ENCODE measurements at places on chromosomes 3 and 15.

- DNase-seq, result peak; percentile 4
Measured at GRCh38 chr3:42273361-42273760, 7.4 kb upstream of the CCK start.

- no peak for DNase-seq
Measured at GRCh38 chr15:65100442-65100841, 14.6 kb downstream of the UBAP1L start.

- DNase-seq, result no peak
Measured at GRCh38 chr3:174016186-174016585, 618.6 kb downstream of the NLGN1 start.

DNA sequence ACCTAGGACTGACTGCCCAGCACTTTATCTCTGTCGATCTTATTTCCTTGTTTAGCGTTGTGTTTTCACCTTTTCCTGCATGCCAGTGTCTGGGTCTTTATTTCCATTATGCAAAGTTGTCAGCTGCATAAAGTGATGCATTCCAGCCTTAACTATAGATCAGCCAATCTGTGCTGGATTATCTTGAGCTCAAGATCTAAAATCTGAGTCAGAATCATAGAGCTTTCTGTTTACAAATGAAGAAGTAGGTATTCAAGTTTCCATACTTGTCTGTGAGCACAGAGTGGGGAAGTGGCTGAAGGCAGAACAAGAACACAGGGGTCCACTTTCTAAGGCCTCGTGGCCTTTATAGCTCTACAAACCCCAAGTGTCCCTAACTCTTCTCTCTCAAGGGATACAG lies 82.4 kb upstream of the PLCL2 start:
- DNase-seq, result no peak

GRCh38 chr3:11774296-11774877 lies 72.3 kb downstream of the TAMM41 start:
- DNase-seq, result peak; percentile 26

- DNase-seq, result no peak
Measured at GRCh38 chr15:80514071-80514780, 110.0 kb downstream of the ARNT2 start.

DNA sequence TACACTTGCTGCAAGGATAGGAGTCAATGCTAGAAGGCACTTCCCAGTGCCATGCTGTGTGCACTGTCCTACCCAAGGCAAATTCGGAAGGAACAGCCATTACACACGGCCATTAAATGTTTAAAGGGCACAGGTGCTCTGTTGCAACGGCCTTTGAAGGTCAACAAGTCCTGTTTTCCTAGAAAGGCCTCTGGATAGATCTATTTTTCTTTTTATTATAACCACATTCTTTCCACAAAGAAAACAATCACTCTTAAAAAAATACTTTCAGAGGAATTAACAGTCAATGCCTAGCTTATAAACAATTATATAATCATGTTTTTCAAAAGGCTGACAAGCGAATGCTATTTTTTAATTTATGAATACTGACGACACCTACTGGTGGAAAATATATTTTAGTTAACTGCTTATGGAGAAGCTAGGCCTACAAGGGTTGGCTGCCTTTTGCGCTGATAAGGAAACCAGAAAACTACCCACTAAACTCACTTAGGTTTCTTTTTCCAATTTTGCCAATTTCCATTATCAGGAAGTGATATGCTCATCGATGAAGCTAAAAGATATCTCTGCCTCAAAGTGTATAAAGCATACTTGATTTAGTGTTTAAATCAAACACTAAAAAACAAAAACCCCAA lies 2.4 kb downstream of the ARHGEF3 start:
- peak; percentile 89 for DNase-seq

DNA sequence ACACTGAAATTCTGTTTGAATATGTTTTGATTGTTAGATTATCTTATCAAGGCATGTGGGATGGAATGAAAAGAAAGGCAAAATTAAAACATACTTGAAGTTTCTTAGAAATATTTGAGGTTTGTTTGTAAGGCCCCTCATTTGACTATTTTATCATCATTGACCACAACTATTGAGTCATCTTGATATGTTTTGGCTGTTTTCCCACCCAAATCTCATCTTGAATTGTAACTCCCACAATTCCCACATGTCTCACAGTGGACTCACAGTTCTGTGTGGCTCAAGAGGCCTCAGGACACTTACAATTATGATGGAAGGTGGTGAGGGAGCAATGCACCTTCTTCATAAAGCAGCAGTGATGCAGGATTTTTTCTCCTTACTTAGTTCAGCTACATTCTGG lies 917.1 kb downstream of the PLOD2 start:
- no peak for DNase-seq

- DNase-seq, result no peak
Measured at GRCh38 chr3:169303660-169304059, 359.9 kb downstream of the MECOM start.

DNA sequence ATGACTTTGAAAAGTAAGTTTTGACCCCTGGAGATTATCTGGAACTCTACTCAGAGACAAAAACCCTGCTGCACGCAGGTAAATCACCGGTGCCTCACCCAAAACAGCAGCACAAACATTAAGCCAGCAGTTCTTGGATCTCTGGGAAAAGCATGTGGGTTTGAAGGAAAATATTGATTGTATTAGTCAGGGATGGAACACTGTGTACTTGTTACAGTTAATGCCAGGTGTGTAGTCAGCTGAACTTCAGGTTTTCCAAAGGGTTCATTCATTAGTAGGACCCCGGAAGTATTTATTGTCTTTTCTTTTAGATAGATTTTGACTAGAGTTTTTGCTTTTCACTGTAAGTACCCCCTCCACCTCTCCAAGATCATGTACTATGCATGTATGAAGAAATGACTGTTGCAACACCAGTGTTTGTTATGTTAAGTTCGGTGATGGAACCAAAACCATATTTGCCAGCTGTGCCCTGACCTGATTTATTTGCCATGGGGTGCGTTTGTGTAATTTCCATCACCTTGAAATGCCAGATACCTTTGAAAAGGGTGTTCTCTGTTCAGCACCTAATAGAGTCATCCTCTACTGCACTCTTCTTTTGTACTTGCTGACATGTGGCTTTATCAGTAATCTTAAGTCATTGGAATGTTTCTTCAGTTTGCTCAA lies 14.5 kb downstream of the ARHGEF26 start:
- no peak for DNase-seq

GRCh38 chr15:74889883-74890664 lies at the start of gene MPI:
Gene MPI, plus strand, starts transcription at chr15:74890042. Its CDS starts 32 bp downstream, at chr15:74890074.
- DNase-seq, result peak; percentile 83

- DNase-seq, result no peak
Measured at GRCh38 chr3:152769523-152769922, 65.4 kb upstream of the P2RY1 start.

- DNase-seq, result no peak
Measured at GRCh38 chr3:189490749-189491148, 140.4 kb upstream of the TP63 start.

DNA sequence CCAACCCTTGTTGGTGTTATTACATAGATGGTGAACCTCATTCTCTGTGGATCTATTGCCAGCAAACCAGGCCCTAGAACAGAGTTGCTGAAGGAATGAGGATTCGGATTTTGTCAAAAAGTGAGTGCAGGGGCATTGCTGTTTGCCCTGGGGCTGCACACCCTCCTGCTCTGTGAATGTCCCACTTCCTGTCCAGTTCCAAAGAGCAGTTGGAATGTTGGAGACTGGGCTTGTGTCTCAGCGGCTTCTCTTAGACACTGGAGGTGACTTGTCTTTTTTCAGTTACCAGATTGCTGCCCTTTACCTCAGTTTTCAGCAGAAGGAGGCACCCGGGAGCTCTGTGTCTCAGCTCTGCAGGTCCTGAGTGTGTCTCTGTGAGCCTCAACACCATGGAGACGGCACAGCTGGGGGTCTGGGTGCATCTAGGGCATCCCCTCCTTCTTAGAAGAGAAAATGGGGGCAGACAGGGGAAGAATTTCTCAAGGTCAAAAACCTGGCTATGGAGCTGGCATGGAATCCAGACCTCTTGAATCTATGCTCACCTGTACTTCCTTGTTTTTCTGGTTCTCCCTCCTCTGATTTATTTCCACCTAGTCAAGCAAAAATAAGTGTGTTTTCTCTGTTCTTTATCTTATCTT lies 46.3 kb downstream of the LIMD1 start:
- no peak for DNase-seq

GRCh38 chr3:62226601-62227339 lies 146.6 kb downstream of the FEZF2 start:
- no peak for DNase-seq

GRCh38 chr15:57335293-57335715 lies 41.0 kb upstream of the CGNL1 start:
- no peak for DNase-seq

GRCh38 chr15:38071211-38071972 lies 137.0 kb downstream of the TMCO5A start:
- DNase-seq, result no peak

GRCh38 chr3:140103166-140103565 lies 168.2 kb downstream of the CLSTN2 start:
- no peak for DNase-seq
